ENCODE measurements at places on chromosomes 12 and 14.

GRCh38 chr14:104360501-104360900 is 219.1 kb upstream of the C14orf180 start:
- DNase-seq, result no peak

- no peak for DNase-seq
Measured at GRCh38 chr14:54803926-54804537, 98.6 kb downstream of the GCH1 start.

GRCh38 chr12:14802721-14803010 is 612 bp downstream of the WBP11 start:
- no peak for DNase-seq

DNA sequence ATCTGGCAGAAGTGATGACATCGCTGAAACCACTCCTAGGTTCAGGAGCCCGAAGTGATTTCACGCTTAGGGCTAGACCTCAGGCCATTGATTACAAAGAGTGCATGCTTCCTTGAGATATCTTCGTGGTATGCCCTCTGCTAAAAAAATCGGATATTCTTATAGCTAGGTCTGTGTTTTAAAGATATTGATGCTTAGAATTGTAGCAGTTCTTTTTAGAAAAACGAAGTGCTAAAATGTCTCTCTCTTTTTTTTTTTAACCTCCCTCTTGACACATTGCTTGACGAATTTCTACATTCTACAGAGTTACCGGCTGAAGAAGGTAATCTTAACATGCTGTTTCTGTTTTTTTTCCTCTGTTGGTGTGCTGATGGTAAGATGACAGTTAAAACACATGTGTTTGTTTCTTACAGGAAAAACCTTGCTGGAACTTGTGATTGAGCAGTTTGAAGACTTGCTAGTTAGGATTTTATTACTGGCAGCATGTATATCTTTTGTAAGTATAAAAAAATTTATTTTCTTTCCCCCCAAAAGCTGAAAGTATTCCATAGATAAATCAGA is 1.3 kb downstream of the ATP2A2 start:
- DNase-seq, result no peak

- DNase-seq, result no peak
Measured at GRCh38 chr14:74299061-74299545, 3.6 kb downstream of the ABCD4 start.

DNA sequence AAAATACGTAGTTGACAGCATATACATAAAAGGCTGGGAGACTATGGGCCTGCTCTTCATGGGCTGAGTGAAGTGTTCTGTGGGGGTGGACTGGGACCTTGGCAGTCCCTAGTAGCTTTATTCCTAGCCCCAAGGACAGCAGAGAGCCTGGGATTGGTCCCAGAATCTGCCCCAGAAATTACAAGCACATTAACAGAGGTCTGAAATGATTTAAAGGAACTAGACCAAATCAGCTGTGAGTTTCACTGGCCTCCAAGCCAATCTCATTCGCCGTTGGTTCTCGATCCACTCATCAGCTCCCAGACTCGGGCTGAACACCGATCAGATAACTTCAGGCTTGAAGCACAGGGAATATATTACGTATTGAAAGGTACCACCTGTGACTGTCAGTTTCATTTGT is 77.0 kb upstream of the PSMC1 start:
- no peak for DNase-seq
